EH (cell line): ENCODE measurements at places on chromosomes 1 and 21.
A peak's percentile ranks its signal among the peaks of the same experiment; 100 is the strongest.

DNA sequence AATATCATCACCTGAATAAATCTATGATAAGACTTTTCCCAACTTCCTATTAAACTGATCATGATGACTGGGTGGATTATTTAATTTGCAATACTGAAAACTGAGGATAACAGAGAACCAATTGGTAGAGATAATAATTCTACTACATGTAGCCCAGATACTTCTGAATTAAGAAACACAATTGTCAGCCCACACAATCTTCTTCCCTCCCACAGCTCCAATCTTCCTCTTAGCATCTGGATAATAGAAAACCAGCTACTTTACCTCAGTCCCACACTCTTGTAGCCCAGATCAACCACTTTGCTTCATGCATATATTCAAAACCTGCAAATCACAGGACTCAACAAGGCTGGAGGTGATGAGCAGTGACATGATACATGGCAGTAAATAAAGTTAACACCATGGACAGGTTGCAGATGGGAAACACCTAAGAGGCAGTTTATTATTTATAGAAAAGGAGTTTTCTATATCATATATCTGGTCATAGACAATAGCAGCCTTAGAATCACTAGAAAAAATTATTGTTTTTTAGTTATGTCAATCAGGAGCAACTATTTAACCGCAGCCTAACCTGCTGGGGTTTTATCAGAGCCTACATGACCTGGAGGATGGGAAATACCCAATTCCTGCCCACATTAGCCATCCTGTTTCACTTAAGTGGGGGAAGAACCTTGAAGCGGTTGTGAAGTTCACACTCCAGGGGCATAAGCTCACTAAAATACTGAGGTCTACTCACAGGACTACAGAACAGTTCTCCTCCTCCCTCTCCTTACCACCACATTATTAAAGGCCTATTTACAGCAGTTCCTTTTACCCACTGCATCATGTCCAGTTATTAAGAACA is 16.7 kb downstream of the FRRS1 start:
- DNase-seq = no peak

- DNase-seq = peak; percentile 0
These were observed 563.0 kb upstream of the NEGR1 start for GRCh38 chr1:72845381-72845780.

DNA sequence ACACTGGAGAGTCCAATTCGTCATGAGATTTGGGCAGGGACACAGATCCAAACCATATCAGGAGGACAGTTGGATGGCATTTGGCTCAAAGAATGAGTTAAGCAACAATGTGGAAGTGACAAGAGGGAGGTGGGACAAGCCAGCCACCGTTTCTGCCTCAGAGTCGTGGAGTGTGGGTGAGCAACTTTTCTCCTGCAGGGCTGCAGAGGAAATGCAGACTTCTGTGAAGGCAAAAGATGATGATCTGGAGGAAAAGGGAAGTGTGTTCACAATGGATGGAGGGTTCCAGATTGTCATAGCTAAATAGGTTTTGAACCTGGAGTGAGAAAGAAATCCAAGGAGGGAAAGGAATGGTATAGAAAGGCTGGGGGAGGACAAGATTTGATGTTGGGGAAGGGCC is 16.4 kb upstream of the KANK4 start:
- DNase-seq = no peak

DNA sequence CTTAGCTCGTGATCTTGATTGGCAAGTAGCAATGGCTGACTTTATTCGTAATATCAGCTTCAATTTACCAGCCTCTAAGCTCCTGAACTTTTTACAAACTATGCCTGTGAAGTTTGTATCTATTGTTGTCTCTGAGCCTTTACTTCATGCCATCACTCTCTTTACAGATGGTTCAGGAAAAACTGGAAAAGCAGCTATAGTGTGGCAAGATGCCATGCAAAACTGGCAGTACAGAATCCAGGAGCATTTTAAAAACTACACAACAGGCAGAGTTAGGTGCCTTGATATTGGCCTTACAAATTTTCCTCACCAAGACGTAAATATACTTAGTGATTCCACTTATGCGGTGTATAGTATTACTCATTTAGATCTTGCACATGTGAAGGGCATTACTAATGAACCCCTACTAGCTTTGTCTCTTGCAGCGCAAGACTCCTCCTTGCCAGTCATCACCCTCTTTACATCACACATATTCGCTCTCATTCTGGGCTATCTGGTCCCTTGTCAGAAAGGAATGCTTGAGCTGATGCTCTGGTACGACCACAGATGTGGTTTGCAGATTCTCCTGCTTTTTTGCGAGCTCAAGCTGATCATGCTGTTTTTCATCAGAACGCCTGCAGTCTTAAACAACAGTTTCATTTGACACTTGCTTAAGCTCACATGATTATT is 36.3 kb downstream of the CLCA1 start:
- peak; percentile 54 for DNase-seq

GRCh38 chr1:230031131-230031530 is 35.9 kb upstream of the GALNT2 start:
- peak; percentile 30 for DNase-seq

DNA sequence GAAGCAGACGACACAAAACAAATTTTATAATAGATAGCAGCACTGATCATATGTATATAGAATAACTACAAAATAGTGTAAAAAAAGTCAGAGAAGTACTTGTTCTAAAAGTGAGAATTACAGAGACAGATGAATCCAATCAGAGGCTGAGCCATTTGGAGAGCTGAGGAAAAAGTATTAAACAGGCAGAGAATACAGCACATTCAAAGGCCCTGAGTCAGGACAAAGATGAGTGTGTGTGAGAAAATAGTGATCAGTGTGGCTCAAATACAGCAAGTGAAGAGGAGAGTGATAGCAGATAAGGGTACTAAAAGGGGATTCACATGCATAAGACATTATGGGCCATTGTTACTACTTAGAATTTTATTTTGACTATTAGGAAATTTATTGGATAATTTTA is 430.6 kb upstream of the BRINP3 start:
- DNase-seq = no peak

- no peak for DNase-seq
These were observed 584.2 kb downstream of the NEGR1 start for GRCh38 chr1:71698186-71698585.

- DNase-seq = no peak
These were observed 356.8 kb downstream of the LMO4 start for GRCh38 chr1:87685311-87686135.

DNA sequence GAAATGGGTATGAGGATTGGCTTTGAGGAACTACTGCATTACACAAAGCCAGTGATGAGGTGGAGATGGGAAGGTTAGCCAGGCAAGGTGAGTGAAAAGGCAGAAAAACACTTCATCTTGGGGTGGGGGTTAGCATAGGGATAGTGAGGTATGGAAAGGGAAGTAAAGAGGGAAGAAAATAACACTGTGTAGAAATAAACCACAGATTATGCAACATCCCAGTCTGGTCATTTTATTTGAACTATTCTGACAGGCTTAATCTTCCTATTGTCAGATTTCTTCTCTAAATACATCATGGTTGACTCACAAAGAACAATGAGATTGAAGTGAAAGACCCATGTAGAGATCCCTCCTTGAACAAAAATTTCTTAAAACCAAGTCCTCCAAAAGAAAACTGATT is 640.2 kb downstream of the PTPRC start:
- peak; percentile 27 for DNase-seq

GRCh38 chr1:247857069-247857984 is at the start of gene TRIM58:
Gene TRIM58, plus strand, starts transcription at chr1:247857187. Its CDS starts 60 bp downstream, at chr1:247857247.
- DNase-seq = no peak

DNA sequence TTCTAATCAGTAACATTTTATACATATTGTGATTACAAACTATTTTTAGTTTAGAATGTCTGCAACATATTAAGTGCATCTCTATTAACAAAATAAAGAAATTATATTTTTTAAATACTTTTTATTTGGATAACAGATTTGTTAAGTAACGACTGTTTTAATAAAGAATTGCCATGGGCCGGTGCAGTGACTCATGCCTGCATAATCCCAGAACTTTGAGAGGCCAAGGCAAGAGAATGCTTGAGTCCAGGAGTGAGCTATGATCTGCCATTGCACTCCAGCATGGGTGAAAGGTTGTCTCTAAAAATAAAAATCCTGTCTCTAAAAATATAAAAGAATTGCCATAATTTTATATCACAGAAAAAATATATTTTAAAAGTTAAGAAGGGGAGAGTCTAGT is 4.1 kb downstream of the LRRIQ3 start:
- DNase-seq = peak; percentile 40

- DNase-seq = peak; percentile 84
These were observed 24.4 kb upstream of the LEPR start for GRCh38 chr1:65395887-65396612.

DNA sequence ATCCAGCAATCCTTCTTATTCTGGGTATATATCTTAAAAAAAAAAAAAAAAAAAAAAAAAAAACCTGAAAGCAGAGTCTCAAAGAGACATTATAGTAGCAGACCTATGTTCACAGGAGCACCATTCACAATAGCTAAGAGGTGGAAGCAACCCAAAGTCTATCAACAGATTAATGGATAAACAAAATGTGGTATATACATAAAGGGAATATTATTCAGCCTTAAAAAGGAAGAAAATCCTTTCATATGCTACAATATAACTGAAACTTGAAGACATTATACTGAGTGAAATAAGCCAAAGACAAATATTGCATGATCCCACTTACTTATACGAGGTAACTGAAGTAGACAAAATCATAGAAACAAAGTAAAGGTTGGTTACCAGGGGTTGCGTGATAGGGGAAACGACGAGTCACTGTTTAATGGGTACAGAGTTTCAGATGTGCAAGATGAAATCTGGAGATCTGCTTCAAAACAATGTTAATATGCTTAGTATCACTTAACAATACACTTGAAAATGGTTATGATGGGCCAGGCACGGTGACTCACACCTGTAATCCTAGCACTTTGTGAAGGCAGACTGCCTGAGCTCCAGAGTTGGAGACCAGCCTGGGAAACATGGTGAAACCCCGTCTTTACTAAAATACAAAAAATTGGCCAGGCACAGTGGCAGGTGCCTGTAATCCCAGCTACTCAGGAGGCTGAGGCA is 29.5 kb downstream of the PIK3R3 start:
- no peak for DNase-seq

DNA sequence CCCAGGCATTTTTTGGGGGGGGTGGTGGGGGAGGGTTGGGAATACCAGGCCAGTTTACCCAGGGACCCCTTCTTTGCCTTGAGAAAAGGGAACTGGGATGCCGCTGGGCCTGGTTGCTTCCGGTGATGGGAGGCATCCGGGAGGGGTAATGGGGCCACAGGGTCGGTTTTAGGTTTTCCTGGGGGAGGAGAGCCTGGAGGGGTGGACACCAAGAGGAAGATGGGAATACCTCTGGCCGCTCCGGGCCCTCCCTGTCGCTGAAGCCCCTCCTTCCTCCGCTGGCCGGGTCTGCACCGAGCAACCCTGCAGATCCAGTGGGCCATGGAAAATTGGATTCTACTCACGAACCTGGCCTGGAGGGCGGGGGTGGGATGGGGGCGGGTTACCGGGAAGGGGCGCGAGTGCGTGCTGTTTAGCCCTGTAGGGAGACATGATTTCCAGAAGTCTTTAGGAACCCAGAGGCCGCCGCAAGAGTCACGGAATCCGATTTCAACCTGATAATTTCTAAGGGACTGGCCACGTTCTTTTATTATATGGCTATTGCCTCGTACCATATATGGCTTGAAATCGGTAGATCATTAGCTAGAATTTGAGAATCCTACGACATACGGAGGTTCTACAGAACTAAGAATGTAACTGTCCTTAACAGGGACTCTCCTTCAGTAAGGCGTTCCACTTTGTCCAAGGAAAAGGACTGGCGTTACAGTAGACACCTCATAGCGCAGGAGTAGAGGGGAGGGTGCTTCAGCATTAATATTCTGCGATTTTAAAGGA is 749 bp downstream of the AKIRIN1 start:
- peak; percentile 62 for DNase-seq

- no peak for DNase-seq
These were observed 500.9 kb upstream of the PTBP2 start for GRCh38 chr1:96220651-96221050.

DNA sequence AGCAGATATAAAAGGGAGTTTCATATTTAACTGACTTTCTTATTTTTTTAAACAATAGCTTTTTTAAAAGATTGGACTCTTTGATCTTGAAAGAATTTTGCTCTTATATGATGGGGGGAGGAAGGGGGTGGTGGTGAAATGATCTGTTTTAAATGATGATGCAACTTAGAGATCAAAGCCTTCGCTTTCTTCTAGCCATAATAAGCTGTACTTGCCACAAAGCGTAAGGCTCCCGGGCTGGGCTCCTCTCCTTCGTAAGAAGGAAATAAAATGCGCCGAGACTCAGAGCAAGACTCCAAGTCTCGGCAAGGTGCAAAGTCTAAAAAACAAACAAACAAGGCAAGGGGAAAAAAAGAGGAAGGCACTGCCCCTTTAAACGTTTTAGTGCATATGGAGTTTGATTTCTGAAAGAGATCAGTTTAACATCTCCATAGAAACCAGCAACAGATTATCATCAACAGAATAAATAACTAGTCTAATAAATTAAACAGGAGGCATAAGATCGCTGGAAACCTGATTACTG is 3.3 kb downstream of the CASZ1 start:
- no peak for DNase-seq

DNA sequence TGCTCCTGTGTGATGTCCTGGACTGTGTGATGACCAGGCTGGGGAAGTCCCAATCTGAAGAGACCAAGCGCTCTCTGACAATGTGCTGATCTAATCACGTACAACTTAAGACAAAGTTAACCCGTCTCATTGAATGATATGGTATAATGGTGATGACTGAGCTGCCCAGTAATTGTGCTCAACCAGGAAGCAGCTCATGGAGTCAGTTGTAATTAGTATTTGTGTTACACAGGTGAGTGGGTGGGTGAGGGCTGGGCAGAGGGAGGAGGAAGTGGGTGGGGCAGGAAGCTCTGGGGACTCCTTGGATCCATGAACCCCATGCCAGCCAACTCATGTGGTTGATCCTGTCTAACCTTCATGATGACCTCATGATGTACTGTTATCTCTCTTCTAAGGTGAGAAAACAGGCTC is 8.7 kb upstream of the ECE1 start:
- no peak for DNase-seq

GRCh38 chr1:77398152-77398551 is 116.3 kb downstream of the AK5 start:
- DNase-seq = no peak

DNA sequence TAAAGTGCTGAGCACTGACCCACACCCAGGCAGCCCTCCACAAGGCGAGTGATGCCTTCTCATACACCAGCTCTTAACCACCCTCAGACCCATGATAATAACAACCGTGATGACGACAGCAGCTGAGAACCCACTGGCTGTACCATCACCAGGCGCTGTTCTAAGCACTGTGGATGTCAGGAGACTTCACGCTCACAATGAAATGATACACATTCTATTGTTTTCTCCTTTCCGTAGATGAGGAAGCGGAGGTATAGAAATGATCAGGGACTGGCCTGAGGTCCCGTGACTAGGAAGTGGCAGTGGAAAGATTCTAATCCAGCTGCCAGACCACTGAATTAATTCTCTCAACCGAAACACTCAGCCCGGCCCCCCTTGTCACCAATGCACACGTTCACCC is 32.6 kb downstream of the SDC3 start:
- no peak for DNase-seq

DNA sequence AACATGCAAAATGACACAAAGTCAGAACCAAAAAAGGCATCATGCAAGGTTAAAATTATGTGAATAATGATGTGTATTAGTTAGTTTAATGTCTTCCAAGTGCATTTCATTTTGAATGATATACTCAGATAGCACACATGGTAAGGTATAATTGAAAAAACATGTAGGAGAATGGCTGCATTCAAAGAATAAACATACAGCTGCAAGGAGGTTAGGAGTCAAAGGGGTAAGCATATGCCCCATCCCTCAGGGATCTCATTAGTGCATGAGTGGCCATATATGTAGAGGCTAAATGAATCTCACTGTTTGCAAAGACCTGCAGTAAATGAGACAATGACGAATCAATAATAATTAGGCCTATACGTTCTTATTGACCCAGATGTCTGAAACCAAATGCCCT is 179.7 kb upstream of the HOOK1 start:
- no peak for DNase-seq
